ENCODE measurements at places on chromosomes 6 and 20.

GRCh38 chr20:63699466-63700198 is 3.2 kb downstream of the TNFRSF6B start:
- DNase-seq, result no peak

DNA sequence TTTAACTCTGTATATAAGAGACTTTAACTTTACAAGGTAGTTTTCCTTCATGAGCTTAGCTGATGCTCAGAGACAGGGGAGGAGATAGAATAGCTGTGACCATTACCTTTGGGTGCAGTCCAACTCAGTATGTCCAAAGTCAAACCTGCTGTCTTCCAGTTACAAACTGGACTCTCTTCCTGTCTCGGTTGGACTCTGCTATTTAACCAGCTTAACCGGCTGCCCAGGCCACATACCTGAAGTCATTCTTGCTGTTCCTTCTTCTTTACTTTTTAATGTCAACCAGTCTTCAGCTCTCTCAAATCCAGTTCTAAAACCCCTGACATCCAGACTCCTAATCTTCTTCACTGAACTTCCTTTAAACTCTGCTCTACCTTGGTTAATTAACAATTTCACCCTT is 138.3 kb upstream of the TSHZ2 start:
- no peak for DNase-seq

GRCh38 chr6:168021581-168021980 is 24.1 kb downstream of the KIF25 start:
- DNase-seq, result no peak

DNA sequence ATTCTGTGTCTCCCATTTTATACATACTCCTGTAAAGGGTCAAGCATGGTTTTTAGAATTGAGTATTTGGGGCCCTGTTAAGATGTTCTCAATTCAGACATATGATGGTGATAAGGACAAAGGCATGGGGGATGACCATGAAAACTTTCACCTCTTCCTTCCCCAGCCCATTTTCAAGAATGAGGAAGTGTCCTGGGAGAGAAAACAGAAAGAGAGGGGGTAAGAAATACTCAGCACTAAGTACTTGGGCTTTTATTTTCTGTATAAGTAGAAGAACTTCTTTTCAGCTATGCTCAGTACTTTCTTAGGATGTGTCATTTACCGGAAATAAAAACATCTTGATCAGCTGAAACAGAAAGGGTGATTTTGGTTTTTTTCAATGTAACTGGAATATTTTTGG is 10.9 kb upstream of the MBOAT1 start:
- DNase-seq, result peak; percentile 53

DNA sequence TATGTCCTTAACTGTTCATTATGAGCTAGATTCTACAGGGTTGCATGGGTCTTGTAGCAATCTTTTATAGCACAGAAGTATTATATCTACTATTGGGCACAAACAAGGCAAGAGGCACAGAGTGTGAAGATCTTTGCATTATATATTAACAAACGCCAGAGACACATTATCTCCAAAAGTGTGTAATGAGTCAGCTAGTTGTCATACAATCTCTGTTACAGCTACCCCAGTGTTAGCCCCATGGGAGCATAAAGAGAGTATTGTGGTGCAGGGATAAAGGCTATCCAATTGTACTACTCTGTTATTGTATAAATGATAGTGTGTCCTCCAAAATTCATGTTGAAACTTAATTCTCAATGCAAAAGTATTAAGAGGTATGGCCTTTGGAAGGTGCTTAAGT is 148.4 kb upstream of the RIMS1 start:
- no peak for DNase-seq

DNA sequence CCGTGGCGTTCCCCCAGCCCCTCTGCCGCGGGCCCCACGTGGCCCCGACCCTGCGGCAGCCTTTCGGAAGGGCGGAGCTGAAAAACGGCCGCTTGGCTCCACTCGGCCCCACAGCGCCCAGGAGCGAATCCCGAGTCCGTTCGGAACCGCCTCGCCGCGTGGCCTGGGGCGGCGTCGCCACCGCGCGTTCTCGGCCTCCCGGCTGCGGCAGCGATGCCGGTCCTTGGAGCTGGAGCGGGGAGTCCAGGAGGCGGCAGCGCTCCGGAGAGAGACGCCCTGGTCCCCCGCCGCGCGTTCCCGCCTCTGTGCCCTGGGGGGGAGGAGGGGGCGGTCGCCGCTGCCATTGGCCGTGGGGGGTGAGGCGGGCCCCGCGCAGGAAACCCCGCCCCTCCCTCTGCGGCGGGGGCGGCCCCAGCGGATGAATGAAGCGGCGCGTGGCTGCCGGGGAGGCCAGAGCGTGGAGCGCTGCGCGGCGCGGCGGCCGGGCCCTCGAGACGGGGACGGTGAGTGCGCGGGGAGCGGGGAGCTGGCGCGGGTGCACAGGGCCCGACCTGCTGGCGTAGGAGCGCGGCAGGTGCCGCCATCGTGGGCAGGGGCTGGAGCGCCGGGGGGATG is at the start of gene SLCO4A1:
Gene SLCO4A1, plus strand, starts transcription at position 453 of the 615 bp plus-strand sequence. CDS start 13,952 bp downstream, outside the sequence.
- peak; percentile 69 for DNase-seq

DNA sequence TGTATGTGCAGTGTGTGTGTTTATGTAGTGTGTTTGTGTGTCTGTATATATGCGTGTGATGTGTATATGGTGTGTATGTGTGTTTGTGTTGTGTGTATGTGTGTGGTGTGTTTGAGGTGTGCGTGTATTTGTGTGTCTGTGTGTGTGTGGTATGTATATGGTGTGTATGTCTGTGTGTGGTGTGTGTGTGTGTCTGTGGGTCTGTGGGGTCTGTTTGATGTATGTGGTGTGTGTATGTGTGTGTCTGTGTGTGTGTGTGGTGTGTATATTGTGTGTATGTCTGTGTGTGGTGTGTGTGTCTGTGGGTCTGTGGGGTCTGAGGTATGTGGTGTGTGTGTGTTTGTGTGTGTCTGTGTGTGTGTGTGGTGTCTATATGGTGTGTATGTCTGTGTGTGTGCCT is 10.8 kb upstream of the MYT1 start:
- DNase-seq, result no peak

- DNase-seq, result peak; percentile 31
Measured at GRCh38 chr6:31922942-31923341, 4.6 kb upstream of the C2 start.

- no peak for DNase-seq
Measured at GRCh38 chr20:8662433-8662954, 406.4 kb upstream of the PLCB4 start.

DNA sequence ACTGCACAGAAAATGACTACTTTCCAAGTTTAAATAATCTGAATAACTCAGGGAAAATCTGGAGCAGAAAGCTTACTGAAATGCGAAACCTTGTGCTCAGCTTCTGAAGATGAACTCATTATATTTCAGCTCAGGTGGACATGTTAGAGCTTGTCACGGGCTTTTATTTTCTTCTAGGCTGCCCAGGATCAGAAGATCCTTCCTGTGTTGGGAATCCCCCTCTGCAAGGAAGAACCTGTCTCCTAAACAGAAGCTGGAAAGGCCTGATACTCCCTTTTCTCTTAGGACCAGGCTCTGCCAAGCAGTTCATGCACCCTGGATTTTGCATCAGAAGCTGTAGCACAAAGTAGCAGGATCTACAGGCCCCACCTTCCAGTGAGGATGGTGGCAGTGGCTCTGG is 5.1 kb upstream of the SLC2A12 start:
- DNase-seq, result no peak

GRCh38 chr20:19211661-19212468 is 577 bp upstream of the SLC24A3 start:
- no peak for DNase-seq

- DNase-seq, result peak; percentile 94
Measured at GRCh38 chr6:106519460-106520394, 109.6 kb downstream of the RTN4IP1 start.

DNA sequence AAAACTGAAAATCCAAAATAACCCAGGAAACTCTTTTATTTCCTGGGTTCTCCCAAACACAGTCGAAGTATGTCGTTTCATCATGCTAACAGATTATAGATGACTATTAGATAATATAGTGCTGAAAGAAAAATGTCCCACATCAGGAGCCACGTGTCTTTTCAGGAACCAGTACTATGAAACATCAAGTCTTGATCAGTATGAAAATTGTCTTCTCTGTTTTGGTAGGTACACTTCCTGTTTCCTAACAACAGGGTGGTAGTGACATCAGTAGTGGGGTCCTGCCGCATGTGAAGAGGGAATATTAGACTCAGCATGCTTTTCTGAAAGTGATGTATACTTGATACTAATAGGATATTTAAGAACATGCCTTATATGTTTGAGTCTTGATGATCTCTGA is 136.7 kb downstream of the HIVEP1 start:
- DNase-seq, result no peak

GRCh38 chr20:41249411-41250281 is 67.9 kb downstream of the ZHX3 start:
- no peak for DNase-seq

DNA sequence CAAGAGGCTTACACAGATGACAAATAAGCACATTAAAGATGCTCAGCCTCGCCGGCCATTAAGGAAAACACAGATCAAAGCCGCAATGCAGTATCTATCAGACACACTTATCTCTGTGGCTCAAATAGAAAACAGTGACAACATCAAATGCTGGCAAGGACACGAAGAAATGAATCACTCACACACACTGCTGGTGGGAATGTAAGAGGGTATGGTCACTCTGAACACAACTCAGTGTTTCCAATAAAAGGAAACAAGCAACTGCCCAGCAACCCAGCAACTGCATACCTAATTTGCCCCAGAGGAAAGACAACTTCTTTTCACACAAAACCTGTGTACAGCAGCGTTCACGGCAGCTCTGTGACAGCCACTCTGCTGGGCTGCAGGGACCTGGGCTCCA is 155.8 kb downstream of the WDR27 start:
- no peak for DNase-seq

GRCh38 chr6:132733814-132734213 is 20.0 kb upstream of the VNN1 start:
- DNase-seq, result no peak

DNA sequence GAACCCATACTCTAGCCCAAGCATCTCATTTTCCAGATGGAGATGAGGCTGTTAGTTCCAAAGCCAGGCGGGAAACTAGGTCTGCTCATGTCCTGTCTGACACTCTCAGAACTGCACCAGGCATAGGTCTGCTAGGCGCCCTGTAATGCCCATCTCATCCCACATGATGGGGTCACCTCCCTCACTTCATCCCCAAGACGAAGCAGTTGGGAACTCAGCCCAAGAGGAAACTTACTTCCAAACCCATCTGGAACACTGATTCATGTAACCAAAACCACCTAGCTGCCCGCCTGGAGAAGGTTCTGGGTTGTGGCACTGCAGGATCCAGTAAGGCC is 119.4 kb upstream of the PRND start:
- no peak for DNase-seq

DNA sequence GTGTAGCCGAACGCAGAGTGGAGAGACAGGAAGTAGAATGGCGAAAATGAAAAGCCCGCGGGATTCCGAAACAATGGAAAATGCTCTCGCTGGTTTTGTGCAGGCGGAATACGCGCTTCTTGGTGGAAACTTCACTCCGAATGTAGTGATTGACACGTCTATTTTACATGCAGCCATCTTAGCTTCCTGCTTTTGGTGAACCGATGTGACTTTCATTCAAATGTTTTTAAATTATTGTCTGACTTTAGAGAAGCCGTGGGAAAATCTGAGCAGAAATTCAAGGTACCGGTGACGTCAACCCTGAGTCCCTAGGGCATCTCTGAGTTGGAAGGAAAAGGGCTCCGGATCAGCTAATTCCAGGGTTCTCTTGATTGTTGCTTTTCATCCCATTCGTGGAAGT is 11.4 kb downstream of the GPX5 start:
- no peak for DNase-seq

DNA sequence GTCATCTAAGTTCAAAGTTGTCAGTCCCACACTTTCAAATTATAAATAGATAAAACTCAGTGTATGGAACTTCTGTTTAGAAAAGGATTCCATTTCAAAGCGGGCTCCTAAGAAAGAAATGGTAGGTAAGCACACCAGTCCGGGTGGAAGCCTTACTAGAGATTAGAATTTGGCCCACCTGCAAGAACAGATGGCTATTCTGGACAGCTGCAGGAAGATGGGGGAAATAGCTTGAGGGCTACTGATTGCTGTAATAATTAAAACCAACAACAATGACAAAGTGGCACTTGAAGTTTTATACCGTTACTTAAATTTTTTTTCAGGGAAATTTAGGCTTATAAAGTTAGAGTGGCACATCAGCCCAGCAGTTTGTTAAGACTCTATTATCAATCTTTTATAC is 83.3 kb downstream of the HIVEP2 start:
- DNase-seq, result no peak

GRCh38 chr20:10468340-10468845 is 33.3 kb downstream of the SLX4IP start:
- no peak for DNase-seq

GRCh38 chr6:122459240-122459639 is 12.4 kb downstream of the SERINC1 start:
- no peak for DNase-seq

DNA sequence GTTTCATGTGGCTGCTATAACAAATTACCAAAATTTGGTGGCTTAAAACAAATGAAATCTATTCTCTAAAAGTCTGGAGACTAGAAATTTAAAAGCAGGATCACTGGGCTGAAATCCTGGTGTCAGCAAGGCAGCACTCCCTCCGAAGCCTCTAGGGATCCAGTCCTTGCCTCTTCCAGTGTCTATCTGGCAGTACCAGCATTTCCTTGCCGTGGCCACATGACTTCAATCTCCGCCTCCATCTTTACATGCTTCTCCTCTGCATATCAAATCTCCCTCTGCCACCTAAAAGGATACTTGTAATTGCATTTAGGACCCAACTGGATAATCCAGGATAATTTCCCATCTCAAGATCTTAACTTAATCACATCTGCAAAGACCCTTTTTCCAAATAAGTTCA is 30.2 kb downstream of the ARHGAP18 start:
- no peak for DNase-seq

DNA sequence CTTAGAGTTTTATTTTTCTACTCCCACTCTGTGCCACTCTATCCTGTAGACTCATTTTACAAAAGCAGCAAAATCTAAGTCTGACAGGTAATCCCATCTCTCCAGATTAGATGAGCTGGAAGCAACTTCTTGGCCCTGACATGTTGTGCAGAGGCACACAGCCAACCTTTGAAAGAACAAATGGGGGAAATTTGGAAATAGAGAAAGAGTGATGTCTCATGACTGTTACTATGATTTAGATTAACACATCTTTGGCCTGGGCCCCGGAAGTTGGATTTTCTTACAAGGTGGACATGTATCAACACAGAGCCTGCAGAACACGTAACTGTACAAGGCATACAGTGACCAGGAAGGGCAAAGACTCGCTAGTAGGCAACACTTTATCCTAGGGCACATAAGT is 227.7 kb downstream of the MYLK4 start:
- no peak for DNase-seq

DNA sequence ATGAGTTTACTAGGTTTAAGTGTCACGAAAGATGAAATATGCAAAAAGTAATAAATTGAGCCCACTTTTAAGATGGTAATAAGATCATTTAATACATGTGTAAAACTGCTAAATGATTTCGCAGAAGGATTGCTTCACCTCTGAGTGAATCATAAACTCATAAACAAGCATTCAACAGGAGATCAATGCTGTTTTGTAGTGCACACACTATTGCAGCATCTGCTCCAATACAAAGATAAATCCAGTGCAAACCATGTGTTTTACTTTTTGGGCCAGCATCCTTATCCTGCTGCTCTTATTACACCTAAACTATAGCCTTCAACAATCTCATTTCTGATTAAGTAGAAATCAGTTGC is 400.1 kb downstream of the NKAIN2 start:
- DNase-seq, result no peak

- no peak for DNase-seq
Measured at GRCh38 chr6:23692184-23692583, 433.8 kb upstream of the NRSN1 start.

GRCh38 chr20:41177636-41178035 is 40.3 kb downstream of the PLCG1 start:
- no peak for DNase-seq

Data from AML-193 (cell line).